ENCODE measurements at places on chromosomes 11 and 22.

- H3K27ac ChIP-seq: no peak overlapping the region
- H3K36me3 ChIP-seq: no peaks in the 10 kb centered on the region
- no peak for DNase-seq
- no peaks in the 10 kb centered on the region for H3K27me3 ChIP-seq
Measured at GRCh38 chr11:35992548-35992947, 48.7 kb downstream of the LDLRAD3 start.

DNA sequence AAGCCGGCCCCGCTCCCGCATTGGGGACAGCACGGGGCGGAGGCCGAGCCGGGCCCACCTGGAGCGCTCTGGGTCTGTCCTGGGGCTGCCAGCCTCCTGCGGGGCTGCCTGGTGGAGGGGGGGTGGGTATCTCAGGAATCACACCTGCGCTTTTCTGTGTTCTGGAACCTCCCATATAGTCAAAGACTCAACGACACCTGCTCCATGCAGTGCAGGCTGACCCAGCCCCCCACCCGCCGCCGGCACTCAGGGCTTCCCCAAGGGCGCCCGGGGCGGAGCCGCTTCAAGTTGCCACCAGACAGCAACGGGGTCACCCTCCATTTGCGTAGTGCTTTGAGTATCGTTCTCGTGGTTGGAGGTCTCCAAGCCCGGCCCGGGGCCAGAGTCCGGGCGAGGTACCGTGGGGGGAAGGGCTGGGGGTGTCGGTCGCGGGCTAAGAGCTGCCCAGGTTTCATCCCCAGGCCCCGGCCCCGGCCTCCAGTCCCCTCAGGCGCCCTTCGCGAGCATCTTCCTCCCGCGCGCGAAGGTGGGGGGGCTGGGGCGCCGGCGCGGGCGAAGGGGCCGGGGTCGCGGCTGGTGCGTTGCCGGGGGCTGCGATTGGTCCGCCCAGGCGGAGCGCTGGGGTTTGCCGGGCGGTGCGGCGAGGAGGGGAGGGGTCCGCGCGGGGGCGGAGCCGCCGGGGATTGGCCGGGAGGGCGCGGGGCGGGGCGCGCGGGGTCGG is 6.6 kb downstream of the TSPAN4 start:
- peak; percentile 57 for DNase-seq
- peak overlapping the region; percentile 51 for H3K4me3 ChIP-seq
- H3K36me3 ChIP-seq: no peaks in the 10 kb centered on the region

- H3K27ac ChIP-seq: no peak overlapping the region
- no peak overlapping the region for H3K4me3 ChIP-seq
- H3K36me3 ChIP-seq: no peaks in the 10 kb centered on the region
- H3K27me3 ChIP-seq: no peaks in the 10 kb centered on the region
- no peak for DNase-seq
Measured at GRCh38 chr11:86205421-86206336, 38.9 kb upstream of the EED start.

- peaks cover 20% of the 10 kb centered on the region for H3K4me1 ChIP-seq
- no peak overlapping the region for H3K4me3 ChIP-seq
- H3K27ac ChIP-seq: no peak overlapping the region
- peaks cover 26% of the 10 kb centered on the region for H3K27me3 ChIP-seq
Measured at GRCh38 chr22:40007853-40008710, 13.3 kb downstream of the FAM83F start.

- DNase-seq: no peak
- no peak overlapping the region for H3K4me3 ChIP-seq
- H3K27ac ChIP-seq: no peak overlapping the region
- H3K36me3 ChIP-seq: peaks cover 51% of the 10 kb centered on the region
- H3K27me3 ChIP-seq: no peaks in the 10 kb centered on the region
Measured at GRCh38 chr11:33044285-33044756, 4.9 kb downstream of the TCP11L1 start.

GRCh38 chr11:62974848-62975522 is 9.8 kb downstream of the SLC22A6 start:
- H3K27ac ChIP-seq: no peak overlapping the region
- peaks cover 7% of the 10 kb centered on the region for H3K4me1 ChIP-seq
- DNase-seq: peak; percentile 60
- H3K36me3 ChIP-seq: no peaks in the 10 kb centered on the region
- H3K4me3 ChIP-seq: no peak overlapping the region

GRCh38 chr11:116065986-116066385 is 561.8 kb upstream of the CADM1 start:
- no peak for DNase-seq
- H3K4me1 ChIP-seq: peaks cover 12% of the 10 kb centered on the region
- no peak overlapping the region for H3K4me3 ChIP-seq
- H3K36me3 ChIP-seq: no peaks in the 10 kb centered on the region

DNA sequence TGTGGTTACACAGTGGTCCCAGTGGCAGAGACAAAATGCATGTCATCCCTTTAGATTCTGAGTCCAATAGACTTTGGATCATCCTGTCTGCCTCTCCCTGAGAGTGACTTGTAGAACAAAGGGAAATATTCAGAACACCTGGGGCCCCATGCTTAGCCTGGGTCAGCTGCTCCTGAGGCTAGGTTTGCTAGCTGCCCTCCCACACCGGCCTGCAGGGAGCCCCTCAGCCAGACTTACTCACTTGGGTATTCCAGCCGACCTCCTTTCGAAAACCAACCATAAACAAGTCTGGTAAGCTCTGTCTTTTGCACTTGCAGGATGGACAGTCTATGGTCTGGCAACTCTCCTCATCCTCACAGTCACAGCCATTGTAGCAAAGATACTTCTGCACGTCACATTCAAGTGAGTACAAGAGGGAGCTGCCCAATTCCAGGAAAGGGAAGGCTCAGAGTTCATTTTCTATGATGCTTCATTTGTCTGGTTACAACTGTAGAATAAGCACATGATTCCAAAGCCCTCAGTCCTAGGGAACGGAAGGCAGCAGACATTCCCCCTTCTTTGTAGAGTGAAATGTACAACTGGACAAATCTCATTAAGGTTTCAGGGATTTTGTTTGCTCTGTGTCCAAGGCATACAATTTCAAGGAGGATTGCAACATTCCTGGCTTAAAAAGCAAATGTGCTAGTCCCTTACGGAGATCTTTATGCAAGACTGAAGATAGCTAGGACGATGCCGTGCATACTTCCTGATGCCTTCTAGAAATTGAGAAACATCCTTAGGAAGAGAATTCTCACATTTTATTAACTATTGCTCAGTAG is 65.5 kb upstream of the EMID1 start:
- H3K27me3 ChIP-seq: no peaks in the 10 kb centered on the region
- H3K36me3 ChIP-seq: no peaks in the 10 kb centered on the region
- H3K4me3 ChIP-seq: no peak overlapping the region
- DNase-seq: no peak
- H3K4me1 ChIP-seq: no peaks in the 10 kb centered on the region
- H3K27ac ChIP-seq: no peak overlapping the region

GRCh38 chr11:112537846-112538330 is 277.2 kb upstream of the PLET1 start:
- H3K36me3 ChIP-seq: no peaks in the 10 kb centered on the region
- H3K4me3 ChIP-seq: no peak overlapping the region
- no peak overlapping the region for H3K27ac ChIP-seq
- DNase-seq: no peak

DNA sequence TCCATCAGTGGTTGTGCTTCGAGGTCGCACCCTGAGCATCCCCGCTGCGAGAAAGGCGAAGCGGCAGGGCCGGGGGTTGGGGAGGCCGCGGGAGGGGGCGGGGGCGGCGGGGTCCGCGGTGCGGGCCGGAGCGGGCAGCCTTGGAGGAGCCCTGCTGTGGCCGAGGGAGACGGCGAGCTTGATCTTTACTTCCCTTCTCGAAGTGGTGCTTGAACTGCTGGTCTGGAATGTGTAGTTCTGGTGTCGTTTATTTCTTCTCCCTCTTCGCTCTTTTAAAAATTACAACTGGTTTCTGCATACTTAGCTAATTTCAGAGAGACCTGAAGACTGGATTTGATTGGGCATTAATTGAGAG is 1.1 kb downstream of the APLP2 start:
- no peak for DNase-seq
- H3K36me3 ChIP-seq: no peaks in the 10 kb centered on the region
- H3K27ac ChIP-seq: peak overlapping the region; percentile 92
- H3K27me3 ChIP-seq: no peaks in the 10 kb centered on the region
- peaks cover 30% of the 10 kb centered on the region for H3K4me1 ChIP-seq
- peak overlapping the region; percentile 79 for H3K4me3 ChIP-seq
